GM23338 (cell line): ENCODE measurements at places on chromosomes 7 and 10. TPM values are rescaled to one million over a fixed set of nuclear protein-coding genes. Genes with fewer than 3 reads are reported as not detected.

Gene ACHE
- total RNA-seq, result 1.5 and 3.7 TPM in 2 replicates

Gene GPR158
- 1.3 and 1.5 TPM in 2 replicates for total RNA-seq

Gene RTKN2
- total RNA-seq, result 23.6 and 25.4 TPM in 2 replicates

Gene GBX1
- total RNA-seq, result 0.24 and 1.8 TPM in 2 replicates

Gene ELFN1
- total RNA-seq, result 3.5 and 5.0 TPM in 2 replicates

Gene NANOS1
- 2.9 and 7.8 TPM in 2 replicates for total RNA-seq

Gene ALOX5
- 5.4 and 5.7 TPM in 2 replicates for total RNA-seq

Gene GDF2
- total RNA-seq, result not detected in 2 replicates

Gene FAM13C
- total RNA-seq, result 0.94 and 1.1 TPM in 2 replicates

Gene ECHDC3
- total RNA-seq, result 48.6 and 50.1 TPM in 2 replicates

Gene LRGUK
- total RNA-seq, result 3.8 and 7.1 TPM in 2 replicates

Gene SUGCT
- total RNA-seq, result 2.1 and 5.6 TPM in 2 replicates

Gene UBE2D1
- 39.5 and 43.3 TPM in 2 replicates for total RNA-seq

Gene DNAH11
- 4.7 and 9.3 TPM in 2 replicates for total RNA-seq

Gene ADAM12
- total RNA-seq, result 0.16 and 0.87 TPM in 2 replicates

Gene VSTM4
- 0.23 and 0.66 TPM in 2 replicates for total RNA-seq

Gene GPR26
- total RNA-seq, result 0.04 and 0.07 TPM in 2 replicates

Gene SEMA3D
- total RNA-seq, result 7.2 and 8.9 TPM in 2 replicates

Gene ADCYAP1R1
- 9.2 and 10.6 TPM in 2 replicates for total RNA-seq

Gene CPA1
- total RNA-seq, result not detected in 2 replicates

Gene CYP2C19
- 0.21 and 0.35 TPM in 2 replicates for total RNA-seq

Gene CH25H
- 0.47 and 1.3 TPM in 2 replicates for total RNA-seq

Gene PRR15
- 15.5 and 17.4 TPM in 2 replicates for total RNA-seq

Gene UCMA
- total RNA-seq, result 8.6 and 12.7 TPM in 2 replicates

Gene SCART1
- 0.19 and 0.59 TPM in 2 replicates for total RNA-seq

Gene GHRHR
- not detected in 2 replicates for total RNA-seq

Gene BTBD16
- total RNA-seq, result not detected in 2 replicates

Gene SFTPD
- 0.70 TPM in 1 of 2 replicates, not detected in the other for total RNA-seq

Gene FGL2
- not detected in 2 replicates for total RNA-seq

Gene SPDYE11
- total RNA-seq, result not detected in 2 replicates

Gene PLXNA4
- 0.54 and 0.80 TPM in 2 replicates for total RNA-seq

Gene AKR1C3
- total RNA-seq, result 5.1 and 6.9 TPM in 2 replicates

Gene TMEM236
- total RNA-seq, result 0.03 and 0.04 TPM in 2 replicates

Gene LANCL2
- 9.8 and 10.7 TPM in 2 replicates for total RNA-seq

Gene FAM237B
- 0.07 TPM in 1 of 2 replicates, not detected in the other for total RNA-seq

Gene FBXO24
- 0.70 and 2.4 TPM in 2 replicates for total RNA-seq

Gene NKX2-3
- total RNA-seq, result not detected in 2 replicates

Gene TRPV5
- not detected in 2 replicates for total RNA-seq

Gene AKR1C4
- total RNA-seq, result not detected in 2 replicates

Gene CCL24
- total RNA-seq, result not detected in 2 replicates

Gene EFCAB10
- total RNA-seq, result 4.7 and 6.7 TPM in 2 replicates

Gene CDC123
- 158 and 175 TPM in 2 replicates for total RNA-seq

Gene KLF14
- total RNA-seq, result not detected in 2 replicates

Gene DYDC2
- 1.7 and 8.1 TPM in 2 replicates for total RNA-seq

Gene AOC1
- total RNA-seq, result 0.47 TPM in 1 of 2 replicates, not detected in the other

Gene CTAGE6
- total RNA-seq, result not detected in 2 replicates

Gene IDI2
- total RNA-seq, result not detected in 2 replicates
